ENCODE measurements at places on chromosomes 3 and 15.

DNA sequence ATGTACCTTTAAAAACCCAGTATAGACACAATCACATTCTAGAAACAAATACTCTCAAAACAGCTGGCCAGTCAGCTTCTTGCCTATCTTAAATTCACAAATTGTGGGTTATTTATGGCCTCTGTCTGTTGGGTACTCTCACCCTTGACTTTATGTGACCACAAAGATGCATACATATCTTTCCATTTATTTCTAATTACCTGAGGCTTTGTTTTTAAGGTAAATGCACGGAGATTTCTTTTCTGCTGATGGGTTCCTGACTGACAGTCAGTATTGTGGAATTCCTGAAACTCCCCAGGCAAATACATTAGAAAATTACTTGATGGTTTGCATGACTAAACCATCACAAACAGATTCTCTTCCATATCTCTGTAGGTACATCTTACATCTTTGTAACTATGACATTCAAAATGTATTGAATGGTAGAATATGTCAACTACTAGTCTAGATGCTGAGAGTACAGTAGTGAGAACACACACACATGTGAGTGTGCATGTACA is 107.7 kb downstream of the EDEM1 start:
- DNase-seq, result no peak

DNA sequence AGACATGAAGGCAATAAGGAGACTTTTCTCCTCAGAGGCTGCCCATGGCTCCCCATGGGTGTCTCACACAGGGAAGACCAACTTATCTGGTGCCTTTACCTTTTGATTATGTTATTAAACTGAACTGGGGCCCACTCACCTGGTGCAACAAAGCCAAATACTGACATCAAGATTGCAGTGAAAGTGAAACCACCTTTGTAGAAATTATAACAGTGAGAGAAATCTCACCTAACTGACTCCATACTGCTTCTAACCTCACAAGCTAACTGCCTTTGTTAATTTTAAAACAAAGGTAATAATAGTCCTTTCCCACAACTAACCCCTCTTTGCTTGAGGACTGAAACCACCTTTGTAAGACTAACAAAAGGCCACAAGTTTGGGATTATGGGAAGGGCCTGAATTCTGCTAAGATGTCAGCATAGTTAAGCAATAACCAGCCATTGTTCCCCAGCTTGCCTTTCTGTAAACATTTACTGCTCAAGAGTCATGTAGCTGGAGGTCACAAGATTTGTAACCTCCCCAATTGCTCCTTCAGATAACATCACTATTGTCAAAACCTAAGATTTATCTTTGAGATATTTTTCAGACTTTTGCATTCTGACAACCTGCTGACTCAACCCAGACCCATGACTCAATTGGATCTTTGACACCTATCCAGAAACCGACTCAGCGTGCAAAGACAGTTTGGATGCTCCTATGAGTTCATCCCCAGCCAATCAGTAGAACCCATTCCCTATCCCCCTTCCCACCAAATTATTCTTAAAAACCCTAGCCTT is 420.3 kb upstream of the CFAP20DC start:
- DNase-seq, result no peak

DNA sequence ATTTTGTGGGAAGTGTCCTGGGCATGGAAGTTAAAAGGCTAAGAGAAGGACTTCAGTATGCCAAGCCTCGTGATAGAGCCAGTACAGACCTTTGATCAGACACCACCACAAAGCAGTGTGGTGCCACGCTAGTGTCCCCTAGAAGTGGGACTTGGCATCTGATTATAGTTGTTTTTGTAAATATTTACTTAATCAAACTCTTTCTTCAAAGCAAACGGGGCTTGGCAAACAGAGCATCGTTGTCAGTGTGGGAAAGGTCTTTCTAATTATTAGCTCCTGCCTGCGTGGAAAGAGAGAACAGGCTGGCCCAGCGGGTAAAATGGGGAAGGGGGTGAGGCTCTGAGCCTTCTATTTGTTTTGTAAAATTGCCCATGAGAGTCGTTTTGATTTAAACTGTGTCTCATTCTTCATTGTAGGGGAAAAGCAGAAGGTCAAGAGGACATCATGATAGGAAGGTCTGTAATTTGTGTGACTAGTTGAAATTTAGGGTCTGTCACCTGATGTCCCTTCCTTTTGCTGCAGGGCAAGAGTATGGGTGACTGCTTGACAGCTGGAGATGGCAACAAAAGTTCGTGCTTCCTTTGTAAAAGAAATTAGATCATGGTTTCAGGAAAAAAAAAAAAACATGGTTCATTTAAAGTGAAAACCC is 105.0 kb downstream of the IQCH start:
- DNase-seq, result no peak

- DNase-seq, result no peak
Measured at GRCh38 chr3:131794766-131795388, 239.9 kb downstream of the CPNE4 start.

- no peak for DNase-seq
Measured at GRCh38 chr3:15041950-15042349, 23.2 kb downstream of the MRPS25 start.

DNA sequence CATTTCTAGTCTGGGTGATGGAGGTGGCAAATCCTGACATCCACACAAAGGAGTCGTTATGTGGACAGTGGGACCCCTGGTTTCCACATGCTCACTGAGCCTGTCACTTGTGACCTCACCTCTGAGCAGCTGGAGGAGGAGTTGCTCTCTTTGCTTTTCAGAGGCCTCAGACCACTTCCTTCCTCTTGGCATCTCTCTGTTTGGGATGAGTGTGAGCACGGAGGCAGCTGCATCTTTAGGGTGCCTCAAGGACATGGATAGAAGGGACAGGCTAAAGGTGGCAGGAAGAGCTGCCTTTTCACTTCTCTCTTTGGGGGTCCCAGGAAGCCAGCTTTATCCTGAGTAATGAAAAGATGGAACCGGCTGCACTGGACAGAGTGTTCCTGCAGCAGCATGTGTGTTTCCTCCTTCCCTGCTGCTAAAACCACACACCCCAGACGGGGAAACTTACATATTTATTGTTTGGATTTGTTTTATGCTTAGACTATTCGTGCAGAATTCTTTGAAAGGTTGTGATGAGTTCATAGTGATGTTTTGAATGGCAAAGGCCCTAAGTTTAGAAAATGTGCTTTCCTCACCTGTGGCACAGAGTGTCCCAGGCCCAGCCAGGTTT is 31.8 kb downstream of the GPR171 start:
- DNase-seq, result peak; percentile 18

DNA sequence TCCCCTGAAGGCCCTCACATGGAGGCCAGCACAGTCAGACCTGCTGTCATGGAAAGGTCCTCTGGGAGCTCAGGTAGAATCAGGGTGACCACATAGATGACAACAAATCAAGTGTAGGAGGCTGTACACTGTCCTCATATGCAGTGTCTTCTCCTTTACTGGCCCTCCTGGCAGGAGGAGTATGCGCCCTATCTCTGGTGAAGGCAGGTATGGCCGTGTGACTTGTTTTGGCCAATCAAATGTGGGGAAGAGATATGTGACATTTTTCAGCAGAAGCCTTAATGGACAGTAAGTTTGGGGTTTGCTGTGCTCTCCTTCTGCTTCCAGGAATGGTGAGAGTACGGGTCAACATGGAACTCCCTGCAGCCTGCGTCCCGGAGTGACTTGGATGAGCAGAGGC is 69.9 kb downstream of the RHCG start:
- DNase-seq, result no peak

DNA sequence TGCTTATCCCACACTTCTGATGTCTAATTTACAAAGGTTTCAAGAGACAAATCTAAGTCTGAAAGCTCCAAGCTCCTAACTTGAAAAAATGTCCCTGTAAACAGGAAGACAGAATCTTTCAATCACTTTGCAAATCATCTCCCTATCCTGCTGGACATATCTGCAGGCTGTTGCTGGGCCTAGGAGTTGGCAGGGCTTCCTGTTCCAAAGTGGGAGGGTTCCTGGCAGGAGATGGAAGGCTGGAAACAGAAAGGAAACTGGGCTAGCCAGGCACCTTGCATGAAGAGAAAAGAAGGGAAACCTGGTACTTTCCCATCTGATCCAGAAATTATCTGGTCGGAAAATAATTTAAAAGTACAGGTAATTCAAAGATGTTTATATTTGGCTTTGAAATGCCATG is 227.3 kb upstream of the IL12A start:
- no peak for DNase-seq

DNA sequence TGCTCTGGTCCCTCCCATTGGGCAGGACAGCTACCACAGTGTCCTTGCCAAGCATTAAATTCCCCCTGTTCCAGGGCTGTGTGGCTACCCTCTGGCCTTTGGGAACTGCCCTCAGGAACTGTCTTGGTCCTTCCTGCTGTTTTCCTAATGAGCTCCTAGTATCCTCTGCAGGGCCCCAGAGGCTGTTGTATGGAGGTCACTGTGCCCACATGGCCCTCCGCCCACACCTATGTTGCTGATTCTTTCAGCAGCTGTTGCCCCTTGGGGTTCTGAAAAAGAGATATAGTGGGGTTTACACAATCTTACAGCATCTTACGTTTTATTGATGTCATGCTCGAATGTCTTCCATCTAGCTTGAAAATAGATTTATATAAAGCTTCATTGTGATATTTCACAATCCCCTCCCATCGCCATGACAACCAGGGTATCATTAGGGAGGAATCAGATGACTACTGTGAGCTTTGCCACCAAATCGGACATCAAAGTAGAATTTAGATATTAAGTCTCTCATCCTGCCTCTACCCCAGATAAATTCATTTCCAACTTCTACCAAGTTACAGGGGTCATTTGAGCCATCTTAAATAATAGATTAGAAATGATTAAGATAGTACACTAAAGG is 97.1 kb upstream of the NR2E3 start:
- DNase-seq, result no peak

DNA sequence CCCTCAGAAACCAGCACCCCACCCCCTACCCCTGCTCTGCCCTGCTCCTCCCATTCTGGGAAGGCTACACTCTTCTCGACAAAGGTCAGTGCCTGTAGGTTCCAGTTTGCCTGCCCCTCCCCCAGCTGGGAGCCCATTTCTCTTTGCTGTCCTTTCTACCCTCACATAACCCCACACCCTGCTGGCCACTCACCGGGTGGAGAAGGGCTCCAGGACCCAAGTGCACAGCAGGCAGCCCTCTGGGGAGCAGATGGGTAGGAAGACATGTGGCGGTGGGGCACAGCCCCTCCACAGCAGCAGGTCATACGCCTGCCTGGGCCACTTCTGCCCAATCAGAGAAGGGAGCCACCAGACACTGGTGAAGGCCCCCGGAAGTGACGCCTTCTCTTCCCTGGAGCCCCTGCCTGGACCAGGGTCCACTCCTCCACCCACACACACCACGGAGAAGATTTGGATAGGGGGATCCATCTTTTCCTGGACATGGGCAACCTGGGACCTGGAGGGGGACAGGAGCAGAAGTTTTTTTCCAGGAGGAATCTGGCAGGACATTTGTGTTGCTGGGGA is at the start of gene THPO:
Gene THPO, minus strand, starts transcription at position 326 of the 564 bp plus-strand sequence. CDS start 1,948 bp downstream, outside the sequence.
- no peak for DNase-seq

- DNase-seq, result no peak
Measured at GRCh38 chr3:81998907-81999306, 237.5 kb upstream of the GBE1 start.

GRCh38 chr15:58115692-58116091 is 22.5 kb upstream of the AQP9 start:
- DNase-seq, result no peak

- no peak for DNase-seq
Measured at GRCh38 chr3:193732391-193732790, 139.4 kb downstream of the OPA1 start.

DNA sequence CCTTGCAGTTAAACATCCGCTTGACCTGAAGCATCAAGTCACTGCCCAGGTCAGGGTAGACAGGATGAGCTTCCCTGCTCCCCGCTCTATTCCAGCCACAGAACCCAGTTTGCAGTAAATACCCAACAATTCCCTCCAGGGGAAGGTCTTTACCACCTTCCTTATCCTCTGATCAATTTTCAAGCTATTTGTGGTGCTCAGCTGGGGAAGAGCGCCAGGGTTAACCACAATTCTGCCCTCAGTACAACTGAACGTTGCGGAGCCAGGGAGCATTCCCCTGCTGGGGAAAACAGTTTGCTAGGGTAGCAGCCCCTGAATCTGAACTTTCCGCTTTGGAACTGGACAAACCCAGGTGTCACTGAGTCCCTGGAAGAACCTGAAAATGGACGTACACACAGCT is 28.5 kb downstream of the RBPMS2 start:
- DNase-seq, result no peak

DNA sequence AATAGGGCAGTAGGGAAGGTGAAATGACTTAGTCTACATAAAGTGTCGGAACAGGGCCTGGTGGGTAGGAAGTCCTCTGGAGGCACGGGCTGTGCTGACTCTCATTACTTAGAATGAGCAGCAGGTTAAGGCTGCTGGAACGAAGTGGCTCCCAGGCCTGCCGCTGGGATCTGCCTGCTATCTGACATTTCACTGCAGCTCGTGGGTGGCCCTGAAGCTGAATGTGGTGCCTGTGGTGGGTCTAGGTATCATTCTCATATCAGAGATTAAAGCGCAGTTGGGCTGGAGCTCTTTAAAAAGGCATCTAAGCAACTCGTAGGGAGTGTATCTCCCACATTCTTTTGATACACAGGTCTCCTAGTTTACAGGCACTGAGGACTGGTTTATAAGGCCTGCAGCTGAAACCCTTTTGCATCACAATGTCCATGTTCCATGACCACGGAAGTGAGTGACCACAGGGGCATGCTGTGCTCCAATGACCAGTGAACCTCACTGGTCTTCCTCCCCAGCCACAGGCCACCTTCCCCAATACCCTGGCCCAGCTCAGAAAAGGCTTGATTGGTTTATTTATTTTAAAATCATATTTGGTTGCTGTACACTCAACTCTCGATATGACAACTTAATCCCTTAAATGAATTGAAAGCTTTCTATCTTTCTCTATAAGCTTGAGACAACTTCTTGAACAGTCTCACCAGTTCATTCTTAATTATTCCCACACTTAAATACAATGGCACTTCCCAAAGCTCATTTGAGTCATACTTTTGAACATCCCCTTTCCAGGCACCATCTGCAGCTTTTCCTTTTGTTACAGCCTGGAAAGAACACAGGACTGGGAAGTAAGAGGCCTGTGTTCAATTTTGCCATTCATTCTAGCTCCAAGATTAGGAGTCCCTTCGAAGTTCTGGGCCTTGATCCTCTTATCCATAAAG is 19.0 kb downstream of the ADAMTS9 start:
- DNase-seq, result no peak

DNA sequence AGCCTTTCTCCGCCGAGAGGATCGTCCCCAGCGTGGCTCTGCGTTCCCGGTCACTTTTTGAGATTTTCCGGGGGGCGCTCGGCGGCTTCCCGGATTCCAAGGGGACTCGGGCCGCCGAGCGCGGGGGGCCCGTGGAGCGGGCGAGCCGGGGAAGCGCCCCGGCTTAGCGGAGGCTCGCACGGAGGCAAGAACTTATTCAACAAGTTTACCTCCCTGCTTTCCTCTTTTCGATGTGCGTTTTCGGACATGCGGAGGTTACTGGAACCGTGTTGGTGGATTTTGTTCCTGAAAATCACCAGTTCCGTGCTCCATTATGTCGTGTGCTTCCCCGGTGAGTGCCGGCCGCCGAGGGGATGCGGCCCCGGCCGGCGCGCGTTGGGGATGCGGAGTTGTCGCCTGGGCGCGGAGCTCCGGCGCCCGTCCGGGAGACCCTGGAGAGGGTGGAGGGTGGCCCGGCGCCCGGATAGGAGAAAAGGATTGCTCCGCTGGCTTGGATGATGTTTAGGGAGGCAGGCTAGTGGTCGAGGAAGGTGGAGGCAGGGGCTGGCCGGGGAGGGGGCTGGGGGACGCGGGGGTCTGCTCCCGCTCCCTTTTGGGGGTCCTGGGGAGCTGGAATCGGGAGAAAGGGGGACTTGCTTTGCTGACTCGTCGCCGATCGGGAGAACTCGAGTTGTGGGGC is 810 bp downstream of the PTPRG start:
- DNase-seq, result no peak

GRCh38 chr3:38834110-38834509 is 18.1 kb upstream of the SCN10A start:
- peak; percentile 3 for DNase-seq
